ENCODE measurements at places on chromosomes 7 and 10.

GRCh38 chr10:33238643-33239042 is 95.8 kb downstream of the NRP1 start:
- DNase-seq = no peak

- no peak for DNase-seq
Observed at GRCh38 chr7:105857009-105857952, 19.1 kb downstream of the ATXN7L1 start.

DNA sequence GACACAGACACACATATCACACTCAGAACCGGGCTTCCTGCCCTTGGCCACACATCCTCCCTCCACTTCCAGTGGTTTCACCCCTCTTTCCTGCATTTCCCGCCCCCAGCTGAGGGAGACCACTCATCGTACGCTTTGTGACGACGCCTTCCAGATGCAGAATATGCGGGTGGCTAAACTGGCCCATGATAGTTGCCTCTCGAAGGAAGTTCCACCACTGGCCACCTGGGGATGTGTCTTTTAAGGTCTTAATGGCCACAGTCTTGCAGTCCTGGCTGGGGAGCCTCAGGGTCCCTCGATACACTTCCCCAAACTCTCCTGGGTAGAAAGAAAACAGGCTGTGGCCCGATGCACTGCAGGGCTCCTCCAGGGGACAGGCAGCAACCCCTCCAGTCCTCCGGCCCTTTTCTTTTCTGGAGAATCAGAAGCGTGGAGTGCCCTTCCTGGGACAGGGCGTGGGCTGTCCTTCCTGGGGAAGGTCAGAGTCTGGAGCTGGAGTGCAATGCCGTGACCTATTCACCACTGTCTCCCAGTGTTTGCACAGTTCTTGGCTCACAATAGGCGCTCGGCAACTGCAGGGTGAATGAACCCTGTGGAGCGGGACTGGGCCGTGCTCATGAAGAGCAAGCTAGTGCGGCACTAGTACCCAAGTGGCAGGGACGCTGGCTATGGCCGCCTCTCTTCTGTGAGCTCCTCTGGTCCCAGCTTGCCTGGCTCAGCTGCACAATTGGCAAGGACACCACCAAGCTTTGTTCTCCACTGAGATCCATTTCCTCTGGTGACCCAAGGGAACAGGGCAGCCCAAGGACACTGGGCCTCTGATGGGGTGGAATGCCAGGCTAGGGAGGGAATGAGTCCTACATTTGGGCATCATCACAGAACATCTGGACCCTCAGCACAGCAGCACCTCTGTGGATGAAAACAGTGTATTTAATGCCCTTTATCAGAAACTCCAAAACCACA is 13.2 kb downstream of the EPHA1 start:
- no peak for DNase-seq

GRCh38 chr7:37663693-37664092 is 19.9 kb upstream of the GPR141 start:
- no peak for DNase-seq

DNA sequence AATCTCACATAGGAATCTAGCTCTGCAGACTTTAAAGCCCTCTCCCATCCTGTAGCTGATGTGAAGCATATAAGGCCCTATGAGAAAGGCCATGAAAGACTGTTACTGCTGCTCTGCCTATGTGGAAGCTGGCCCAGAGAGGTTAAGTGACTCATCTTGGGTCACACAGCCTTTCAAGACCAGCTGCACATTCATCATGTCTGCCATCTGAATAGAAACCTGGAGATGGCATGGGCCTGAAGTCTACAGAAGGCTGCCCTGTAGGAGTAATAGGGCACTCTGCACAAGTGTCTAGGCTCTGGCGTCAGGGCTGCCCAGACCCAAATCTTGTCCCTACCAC is 59.4 kb upstream of the COL13A1 start:
- no peak for DNase-seq

GRCh38 chr7:22604246-22604645 is 104.3 kb upstream of the STEAP1B start:
- DNase-seq = no peak

GRCh38 chr10:110643653-110644597 is at the start of gene RBM20:
RBM20 (plus strand) TSS chr10:110644336; CDS start chr10:110644455, 119 bp downstream.
- DNase-seq = no peak

DNA sequence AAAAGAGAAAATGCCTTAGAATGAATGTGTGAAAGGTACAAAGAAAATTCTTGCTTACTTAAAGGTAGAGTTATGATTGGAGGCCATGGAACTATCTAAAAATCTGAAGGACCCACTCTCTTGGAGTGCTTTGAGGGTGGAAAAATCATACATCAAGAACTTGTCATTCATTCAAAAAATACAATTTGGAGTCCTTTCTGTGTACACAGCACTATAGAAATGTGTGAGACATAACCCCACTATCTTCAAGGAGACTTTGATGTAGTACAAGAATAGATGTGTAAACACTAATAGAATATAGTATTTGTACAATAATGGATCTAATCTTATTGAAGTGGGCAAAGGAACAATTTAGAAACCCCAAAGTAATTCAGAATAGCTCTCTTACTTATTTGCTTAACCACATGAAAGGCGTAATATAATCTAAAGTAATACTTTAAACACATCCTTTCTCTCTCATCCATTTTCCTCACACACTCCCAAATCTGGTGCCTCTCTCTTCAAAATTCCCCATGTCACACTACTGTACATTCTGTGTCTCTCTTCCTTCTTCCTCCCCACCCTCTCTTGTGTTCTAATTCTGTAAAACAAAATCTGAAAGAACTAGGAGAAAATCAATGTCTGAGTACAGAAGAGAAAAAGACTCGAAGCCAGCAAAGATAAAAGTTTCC is 166.7 kb downstream of the DNAJB9 start:
- DNase-seq = no peak

- no peak for DNase-seq
Observed at GRCh38 chr10:74929197-74929596, 102.8 kb downstream of the KAT6B start.

GRCh38 chr7:66768865-66769832 is 28.6 kb downstream of the RABGEF1 start:
- no peak for DNase-seq

GRCh38 chr7:132609222-132609621 is 33.0 kb upstream of the PLXNA4 start:
- no peak for DNase-seq

DNA sequence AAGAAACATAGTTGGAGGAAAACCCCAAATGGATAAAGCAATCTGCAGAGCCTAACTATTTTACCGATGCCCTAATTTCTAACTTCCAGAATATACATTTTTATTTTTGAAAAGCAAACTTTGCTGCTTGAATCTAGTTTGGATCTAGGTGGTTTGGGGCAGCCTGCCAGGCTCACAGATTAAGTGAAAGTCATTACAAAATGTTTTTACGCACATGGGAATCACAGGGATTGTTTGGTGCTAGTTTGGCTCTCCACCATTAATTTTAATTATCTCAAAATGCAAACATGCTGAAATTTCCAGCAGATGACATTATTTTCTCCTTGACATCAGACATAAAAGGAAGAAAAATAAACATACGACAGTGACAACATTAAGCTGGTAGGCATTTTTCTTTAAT is 166.7 kb upstream of the INHBA start:
- DNase-seq = no peak

GRCh38 chr10:121437596-121437995 is 160.6 kb downstream of the FGFR2 start:
- no peak for DNase-seq

DNA sequence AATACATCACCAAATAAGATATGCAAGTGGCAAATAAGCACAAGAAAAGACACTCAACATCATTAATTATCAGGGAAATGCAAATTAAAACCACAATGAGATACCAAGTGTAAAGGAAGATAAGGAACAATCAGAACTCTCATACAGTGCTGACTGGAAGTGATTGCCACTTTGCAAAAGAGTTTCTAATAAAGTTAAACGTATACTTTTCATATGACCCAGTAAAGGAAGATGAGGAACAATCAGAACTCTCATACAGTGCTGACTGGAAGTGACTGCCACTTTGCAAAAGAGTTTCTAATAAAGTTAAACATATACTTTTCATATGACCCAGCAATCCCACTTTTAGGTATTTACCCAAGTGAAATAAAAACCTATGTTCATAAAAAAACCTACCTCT is 12.2 kb upstream of the JMJD1C start:
- DNase-seq = no peak

GRCh38 chr10:24147321-24147720 is 61.6 kb upstream of the KIAA1217 start:
- no peak for DNase-seq

- DNase-seq = no peak
Observed at GRCh38 chr7:76217942-76218566, 16.4 kb downstream of the SRRM3 start.

DNA sequence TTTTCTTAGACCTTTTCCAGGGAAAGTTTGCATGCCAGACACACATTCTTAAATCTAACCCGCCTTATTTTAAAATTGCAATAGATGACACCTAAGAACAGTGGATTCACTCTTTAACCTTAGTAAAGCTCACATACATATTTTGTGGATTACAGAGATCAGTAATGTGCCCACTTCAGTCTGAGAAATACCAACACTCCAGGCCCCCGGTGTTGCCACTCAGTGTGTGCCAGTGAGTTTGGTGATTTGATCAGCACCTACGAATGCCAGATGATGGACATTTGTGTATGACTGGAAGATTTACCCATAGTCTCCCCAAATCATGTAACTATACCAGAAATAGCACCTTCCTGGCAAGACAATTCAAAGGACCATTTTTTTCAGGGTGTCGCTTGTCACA is 2.6 kb downstream of the LRRN3 start:
- DNase-seq = no peak

DNA sequence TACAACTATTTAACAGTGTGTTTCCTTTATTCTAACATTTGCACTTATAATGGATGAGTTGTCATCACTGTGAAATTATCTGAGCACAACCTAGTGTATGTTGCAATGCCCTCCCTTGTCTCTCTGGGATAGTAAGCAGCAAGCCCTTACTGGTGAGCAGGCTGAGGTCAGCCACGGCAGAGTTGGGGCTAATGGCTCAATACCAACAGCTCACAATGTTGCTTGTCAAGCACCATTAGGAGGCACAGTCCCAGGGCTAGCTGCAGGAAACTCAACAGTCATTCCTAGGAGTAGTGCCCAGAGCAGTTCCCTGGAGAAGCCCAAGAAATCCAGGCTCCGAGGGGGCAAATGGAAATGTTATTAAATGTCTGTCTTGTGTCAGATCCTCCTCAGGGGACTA is 858.4 kb downstream of the GRID1 start:
- DNase-seq = no peak

- DNase-seq = no peak
Observed at GRCh38 chr10:119520283-119520682, 22.2 kb downstream of the RGS10 start.

DNA sequence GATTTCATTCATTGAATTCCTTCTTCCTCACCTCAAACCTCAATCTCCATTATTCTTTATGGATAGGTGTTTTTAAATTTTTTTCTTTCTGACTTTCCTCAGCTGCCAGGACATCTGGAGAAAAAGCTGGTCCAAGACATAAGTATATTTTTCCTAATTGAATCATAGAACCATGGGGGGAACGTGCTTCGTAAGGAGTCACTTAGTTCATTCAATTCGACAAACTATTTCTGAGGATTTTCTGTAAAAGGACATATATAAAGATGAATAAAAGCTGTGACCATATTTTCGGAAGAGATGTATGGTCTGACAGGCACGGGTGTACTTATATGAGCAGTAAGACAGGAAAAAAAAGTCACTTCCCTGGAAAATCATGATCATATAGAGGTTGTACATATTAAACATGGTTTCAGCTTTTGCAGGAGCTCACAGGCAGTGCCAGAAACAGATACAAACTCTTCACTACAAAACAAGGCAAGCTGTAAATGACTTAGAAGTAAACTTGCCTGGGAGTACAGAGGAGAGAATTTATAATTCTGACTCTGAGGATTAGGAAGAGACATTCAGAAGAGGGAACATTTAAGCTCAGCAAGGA is 88.2 kb upstream of the EGR2 start:
- DNase-seq = no peak

DNA sequence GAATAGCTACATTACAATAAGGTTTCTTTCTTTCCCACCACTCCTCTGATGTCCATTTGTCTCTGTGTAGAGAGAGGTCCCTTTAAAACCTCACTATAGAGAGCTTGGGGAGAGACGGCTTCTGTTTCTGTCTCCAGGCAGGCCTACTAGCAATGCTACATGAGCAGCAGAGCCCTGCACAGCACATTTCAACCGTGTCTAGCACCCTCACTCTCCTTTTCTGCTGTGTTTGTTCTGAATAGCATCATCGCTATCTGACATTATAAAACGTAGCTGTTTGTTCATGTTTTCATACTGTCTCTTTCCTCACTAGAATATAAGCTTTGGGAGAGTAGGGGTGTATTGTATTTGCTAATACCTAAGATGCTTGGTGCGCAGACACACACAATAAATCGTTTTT is 487.8 kb upstream of the DPP6 start:
- DNase-seq = no peak

- DNase-seq = no peak
Observed at GRCh38 chr10:77026148-77026547, 611.5 kb downstream of the KCNMA1 start.
